ENCODE measurements at places on chromosomes 2 and 18.

- DNase-seq, result no peak
Measured at GRCh38 chr2:158011055-158011771, 90.5 kb upstream of the UPP2 start.

DNA sequence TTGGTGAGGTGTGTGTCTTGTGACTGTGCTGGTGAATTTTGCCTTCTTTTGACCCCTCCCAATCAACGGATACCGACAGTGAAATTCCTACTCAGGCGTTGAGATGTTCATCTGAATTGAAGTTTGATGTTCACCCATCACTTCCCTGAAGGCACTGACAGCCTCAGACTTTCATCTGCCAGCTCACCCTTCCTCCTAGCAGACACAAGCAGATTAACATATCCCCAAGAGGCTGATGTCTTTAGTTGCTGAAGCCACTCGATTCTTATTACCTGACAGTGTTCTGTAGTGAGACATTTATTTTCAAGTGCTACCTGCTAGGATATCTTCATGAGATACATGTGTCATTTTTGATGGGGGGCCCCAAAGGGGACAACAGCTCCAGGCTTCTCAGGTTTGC is 1330.1 kb upstream of the PIK3C3 start:
- no peak for DNase-seq

DNA sequence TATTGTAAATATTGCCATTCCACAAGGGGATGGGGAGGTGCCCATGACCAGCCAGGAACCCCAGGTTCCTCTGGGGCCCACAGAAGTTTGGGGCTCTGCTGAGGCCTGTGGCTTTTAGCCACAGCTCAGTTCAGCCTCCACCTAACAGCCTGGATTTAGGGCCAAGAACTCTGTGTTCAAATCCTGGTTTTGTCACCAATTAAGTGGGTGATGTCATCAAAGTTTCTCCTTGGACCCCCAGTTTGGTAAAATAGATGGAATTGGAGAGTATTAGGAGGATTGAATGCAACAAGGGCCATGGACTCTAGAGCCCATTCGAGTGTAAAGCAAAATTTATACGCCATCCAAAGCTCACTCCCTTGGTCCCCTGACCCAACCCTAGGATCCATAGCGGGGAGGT is 3.2 kb upstream of the FEV start:
- DNase-seq, result no peak

- DNase-seq, result no peak
Measured at GRCh38 chr2:26767129-26767528, 3.0 kb downstream of the SLC35F6 start.

All from CD4-positive, alpha-beta T cell treated with Interferon alpha-2 for 1 hour (primary cell).